ENCODE measurements at places on chromosomes 13 and 19.
A peak's percentile ranks its signal among the peaks of the same experiment; 100 is the strongest.

DNA sequence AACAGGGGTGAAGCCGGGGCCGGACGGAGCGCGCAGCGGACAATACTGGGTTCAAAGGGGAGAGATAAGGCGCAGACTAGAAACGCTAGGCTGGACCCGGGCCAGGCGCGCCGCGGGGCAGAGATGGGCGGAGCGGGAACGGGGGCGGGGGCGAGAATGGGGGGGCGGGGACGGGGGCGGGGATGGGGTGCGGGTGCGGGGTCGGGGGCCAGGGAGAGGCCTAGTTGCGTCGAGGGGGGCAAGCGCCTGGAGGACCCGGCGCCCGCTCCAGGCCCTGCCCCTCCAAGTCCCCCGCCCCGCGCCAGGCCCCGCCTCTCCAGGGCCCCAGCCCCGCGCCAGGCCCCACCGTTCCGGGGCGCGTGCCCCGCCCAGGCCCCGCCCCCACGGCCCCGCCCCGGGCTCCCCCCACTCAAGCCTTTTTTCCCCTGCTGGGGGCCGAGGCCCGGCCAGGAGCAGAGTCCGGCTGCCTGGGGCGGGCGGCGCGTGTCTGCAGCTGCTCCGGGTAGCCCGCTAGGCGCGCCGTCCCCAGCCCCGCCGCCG, at the start of gene CERS4:
TSS of gene CERS4 (plus strand) at position 449 of the 540 bp plus-strand sequence. CDS start 41,707 bp downstream, outside the sequence.
- peaks cover 32% of the 10 kb centered on the region for H3K4me1 ChIP-seq
- peaks cover 1% of the 10 kb centered on the region for H3K36me3 ChIP-seq
- H3K27me3 ChIP-seq = no peaks in the 10 kb centered on the region

DNA sequence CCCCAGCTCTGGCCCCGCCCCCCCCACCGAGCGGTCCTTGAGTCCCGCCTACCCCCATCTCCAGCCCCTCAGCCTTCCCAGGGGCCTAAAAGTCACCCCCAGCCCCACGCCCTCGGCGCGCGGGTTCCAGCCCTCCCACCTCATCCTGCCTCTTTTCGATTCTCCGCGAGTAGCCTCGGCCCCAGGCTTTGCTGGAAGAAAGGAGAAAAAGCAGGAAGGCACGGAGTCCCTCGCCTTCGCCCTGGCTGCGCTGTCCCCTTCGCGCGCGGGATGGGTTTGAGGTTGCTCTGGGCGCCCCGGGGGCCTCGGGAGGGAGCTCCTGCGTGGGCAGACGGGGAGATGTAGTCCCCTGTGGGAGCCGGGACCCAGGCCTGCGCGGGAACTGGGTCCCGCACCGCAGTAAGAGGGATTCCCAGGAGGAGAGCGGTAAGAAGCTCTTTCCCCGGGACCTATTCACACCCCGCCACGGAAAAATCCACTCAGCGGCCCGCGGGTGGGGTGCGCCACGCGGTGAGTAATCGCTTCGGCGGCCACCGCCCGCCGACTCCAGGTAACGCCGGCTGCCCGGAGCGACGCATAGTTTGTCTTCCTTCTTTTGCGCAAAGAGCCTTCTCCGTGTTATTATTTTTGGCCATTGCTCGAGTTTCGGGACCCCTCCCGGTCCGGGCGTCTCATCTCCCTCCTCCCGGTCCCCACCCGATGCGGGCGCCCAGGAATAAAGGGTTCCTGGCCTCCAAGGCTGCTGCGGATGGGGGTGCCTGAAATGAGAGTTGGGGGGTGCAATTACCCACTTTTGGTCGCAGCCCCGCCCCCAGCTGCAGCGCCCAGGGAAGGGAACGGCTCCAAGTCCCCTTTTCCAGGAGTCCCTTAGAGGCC, 865 bp upstream of the CRLF1 start:
- H3K27me3 ChIP-seq = peaks cover 15% of the 10 kb centered on the region
- H3K27ac ChIP-seq = no peak overlapping the region
- H3K4me1 ChIP-seq = peaks cover 34% of the 10 kb centered on the region

DNA sequence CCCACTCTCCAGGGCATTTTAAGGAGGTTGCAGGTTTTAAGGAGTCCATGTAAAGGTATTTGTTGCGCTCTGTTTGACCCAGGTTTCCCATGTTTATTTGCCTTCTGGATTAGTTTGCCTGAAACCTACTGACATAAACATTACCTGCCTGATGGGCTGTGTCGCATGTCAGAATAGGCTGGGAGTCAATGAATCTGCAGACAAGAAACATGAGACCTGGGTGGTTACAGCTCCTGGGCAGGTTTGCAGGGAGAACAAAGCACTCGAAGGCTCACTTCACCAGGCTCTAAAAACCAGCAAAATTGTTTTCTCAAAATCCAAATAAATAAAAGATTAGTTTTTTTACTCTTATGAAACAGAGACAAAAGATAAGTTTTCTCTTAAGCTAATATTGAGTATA, 114.4 kb upstream of the SERTM1 start:
- H3K4me3 ChIP-seq = no peak overlapping the region
- no peaks in the 10 kb centered on the region for H3K36me3 ChIP-seq
- DNase-seq = no peak
- H3K4me1 ChIP-seq = no peaks in the 10 kb centered on the region
- no peak overlapping the region for H3K27ac ChIP-seq

DNA sequence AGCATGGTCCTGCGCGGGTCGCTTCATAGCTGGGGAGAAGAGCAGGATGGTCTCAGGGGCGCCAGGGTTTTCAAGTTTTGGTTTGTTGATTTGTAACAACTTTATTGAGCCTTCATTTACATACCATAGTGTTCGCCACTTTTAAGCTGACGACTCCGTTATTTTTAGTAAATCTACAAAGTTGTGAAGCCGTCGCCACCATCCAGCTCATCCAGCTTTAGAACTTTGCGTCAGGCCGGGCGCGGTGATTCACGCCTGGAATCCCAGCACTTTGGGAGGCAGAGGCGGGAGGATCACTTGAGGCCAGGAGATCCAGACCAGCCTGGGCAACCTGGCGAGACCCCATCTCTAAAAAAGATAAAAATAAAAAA, 404 bp downstream of the C19orf44 start:
- H3K36me3 ChIP-seq = no peaks in the 10 kb centered on the region
- no peaks in the 10 kb centered on the region for H3K27me3 ChIP-seq
- H3K27ac ChIP-seq = peak overlapping the region; percentile 51
- no peak for DNase-seq

- no peaks in the 10 kb centered on the region for H3K36me3 ChIP-seq
- H3K4me3 ChIP-seq = no peak overlapping the region
- no peak for DNase-seq
- peaks cover 16% of the 10 kb centered on the region for H3K27me3 ChIP-seq
- peaks cover 11% of the 10 kb centered on the region for H3K4me1 ChIP-seq
These were observed 729 bp upstream of the MADCAM1 start for GRCh38 chr19:495402-496111.
